Fibroblast of villous mesenchyme (primary cell): ENCODE measurements at places on chromosomes 2 and 18.

- no peak for DNase-seq
Observed at GRCh38 chr2:232387451-232388171, 9.1 kb downstream of the ALPP start.

- no peak for DNase-seq
Observed at GRCh38 chr2:23839919-23840578, 86.9 kb downstream of the ATAD2B start.

DNA sequence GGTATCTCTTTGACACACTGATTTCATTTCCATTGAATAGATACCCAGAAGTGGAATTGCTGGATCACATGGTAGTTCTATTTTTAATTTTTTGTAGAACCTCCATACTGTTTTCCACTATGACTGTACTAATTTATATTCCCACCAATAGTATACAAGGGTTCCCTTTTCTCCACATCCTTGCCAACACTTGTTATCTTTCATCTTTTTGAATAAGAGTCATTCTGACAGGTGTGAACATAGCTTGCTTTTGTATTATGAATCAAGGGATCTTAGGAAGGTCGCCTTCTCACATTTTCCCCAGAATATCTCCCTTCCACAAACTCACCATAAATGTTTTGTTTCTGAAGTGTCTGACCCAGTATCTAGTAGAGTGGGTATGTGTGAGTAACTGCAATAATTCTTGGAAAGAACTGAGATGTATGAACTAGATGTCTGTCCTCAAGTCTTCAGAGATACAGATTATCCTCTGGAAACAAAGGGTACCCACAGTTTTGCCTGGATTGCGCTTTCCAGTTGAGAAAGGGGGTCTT is 17.1 kb upstream of the SP3 start:
- no peak for DNase-seq

DNA sequence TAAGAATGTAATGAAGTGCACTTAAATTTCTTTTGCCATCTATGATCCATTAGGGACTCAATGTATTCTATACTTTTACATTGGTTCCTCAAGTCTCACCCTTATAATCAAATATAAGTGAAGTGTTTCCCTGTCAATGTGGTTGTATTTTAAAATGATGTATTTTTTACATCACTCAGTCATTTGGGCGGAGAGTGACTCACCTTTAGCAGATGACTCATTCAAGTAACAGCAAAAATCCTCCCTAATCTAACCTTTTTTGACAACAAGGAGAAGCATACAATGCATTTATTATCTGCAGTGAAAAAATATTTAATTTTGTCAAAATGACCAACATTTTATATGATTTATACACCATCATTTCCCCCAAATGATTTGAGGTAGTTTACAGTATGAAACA is 94.4 kb downstream of the FANCL start:
- DNase-seq: no peak

DNA sequence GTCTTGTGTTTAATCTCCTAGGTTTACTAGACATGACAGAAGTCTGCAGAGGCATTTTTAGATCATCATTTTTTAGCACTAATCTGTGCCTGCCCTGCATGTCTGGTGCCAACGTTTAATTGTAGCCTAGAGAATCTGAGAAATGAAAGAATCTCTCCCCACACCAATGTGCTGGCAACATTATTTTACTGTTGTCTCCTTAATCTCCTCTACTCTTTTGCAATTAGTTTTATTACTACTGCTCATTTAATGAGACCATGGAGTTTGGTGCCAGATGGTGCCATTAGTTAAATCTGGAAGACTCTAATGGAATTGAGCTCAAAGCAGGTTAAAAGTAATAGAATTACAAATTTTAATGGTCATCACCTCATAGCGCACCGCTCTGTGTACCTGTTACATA is 4.0 kb upstream of the SPP2 start:
- no peak for DNase-seq

- DNase-seq: peak; percentile 45
Observed at GRCh38 chr2:20818820-20819219, 4.1 kb downstream of the LDAH start.

GRCh38 chr2:188916736-188917135 is 57.4 kb upstream of the COL3A1 start:
- DNase-seq: no peak

DNA sequence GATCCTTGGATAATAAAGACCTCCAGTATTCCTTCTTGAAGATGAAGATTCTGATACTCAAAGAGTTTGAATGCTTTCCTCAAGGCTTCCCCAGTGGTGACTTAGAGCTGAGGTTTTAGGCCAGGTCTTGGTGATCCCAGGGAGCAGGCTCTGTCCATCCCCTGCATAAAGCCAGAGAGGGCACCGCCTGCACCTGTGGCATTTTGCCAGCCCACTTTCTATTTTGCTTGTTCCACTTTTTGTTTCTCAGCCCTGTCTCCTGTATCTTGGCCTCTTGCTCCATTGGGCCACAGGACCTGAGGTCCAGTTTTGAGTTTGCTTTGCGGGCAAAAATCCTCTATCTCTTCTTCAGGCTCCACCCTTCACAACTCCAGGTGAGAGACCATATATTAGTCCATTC is 6.7 kb upstream of the SCYGR1 start:
- DNase-seq: no peak

DNA sequence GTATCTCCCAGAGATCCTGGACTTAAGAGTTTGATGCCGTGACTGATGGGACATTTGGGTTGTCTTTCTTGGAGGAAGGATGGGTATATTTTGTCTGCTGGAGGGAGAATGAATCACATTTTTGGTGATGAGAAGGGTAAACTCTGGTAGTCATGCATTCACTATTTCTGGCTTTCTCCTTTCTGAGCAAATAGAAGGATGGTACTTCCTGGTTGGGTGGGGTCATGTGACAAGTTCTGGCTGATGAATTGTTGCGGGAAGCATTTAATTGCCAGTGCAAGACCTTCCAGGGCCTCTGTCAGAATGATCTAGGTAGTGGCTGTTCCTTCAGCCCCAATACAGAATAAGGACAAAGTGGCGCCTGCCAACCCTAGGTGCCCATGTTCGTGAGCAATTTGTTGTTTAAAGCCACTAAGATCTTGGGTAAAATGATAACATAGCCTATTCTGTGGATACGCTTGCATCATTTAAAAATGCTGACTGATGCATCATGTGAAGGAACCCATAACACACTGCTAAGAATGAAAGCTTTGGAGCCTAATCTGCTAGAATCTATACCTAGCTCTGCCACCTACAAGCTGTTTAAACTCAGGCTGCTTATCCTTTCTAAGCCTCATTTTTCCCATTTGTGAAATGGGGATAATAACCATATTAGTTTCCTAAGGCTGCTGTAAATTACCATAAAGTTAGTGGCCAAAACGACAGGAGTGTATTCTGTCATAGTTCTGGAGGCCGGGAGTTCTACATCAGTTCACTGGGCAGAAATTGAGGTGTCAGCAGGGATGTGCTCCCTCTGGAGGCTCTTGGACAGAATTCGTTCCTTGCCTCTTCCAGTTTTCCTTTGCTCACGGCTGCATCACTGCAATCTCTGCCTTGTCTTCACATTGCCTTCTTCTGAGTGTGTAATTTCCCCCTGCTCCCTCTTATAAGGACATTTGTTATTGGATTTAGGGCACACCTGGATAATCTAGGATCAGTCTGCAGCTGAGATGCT is 281.3 kb downstream of the AGPS start:
- DNase-seq: no peak
